ENCODE measurements at places on chromosomes 5 and 9. TPM values are rescaled to one million over a fixed set of nuclear protein-coding genes. Genes with fewer than 3 reads are reported as not detected.

GRCh38 chr5:1155191-1156032, 43.5 kb upstream of the SLC12A7 start:
- H3K4me3 ChIP-seq, result no peak overlapping the region
- no peaks in the 10 kb centered on the region for H3K36me3 ChIP-seq
- peaks cover 10% of the 10 kb centered on the region for H3K4me1 ChIP-seq
- no peak overlapping the region for H3K27ac ChIP-seq

GRCh38 chr9:131320031-131320685, 30.6 kb downstream of the PLPP7 start:
- no peak overlapping the region for H3K27ac ChIP-seq
- H3K27me3 ChIP-seq, result no peaks in the 10 kb centered on the region
- no peak for DNase-seq
- H3K4me3 ChIP-seq, result no peak overlapping the region
- H3K36me3 ChIP-seq, result no peaks in the 10 kb centered on the region

DNA sequence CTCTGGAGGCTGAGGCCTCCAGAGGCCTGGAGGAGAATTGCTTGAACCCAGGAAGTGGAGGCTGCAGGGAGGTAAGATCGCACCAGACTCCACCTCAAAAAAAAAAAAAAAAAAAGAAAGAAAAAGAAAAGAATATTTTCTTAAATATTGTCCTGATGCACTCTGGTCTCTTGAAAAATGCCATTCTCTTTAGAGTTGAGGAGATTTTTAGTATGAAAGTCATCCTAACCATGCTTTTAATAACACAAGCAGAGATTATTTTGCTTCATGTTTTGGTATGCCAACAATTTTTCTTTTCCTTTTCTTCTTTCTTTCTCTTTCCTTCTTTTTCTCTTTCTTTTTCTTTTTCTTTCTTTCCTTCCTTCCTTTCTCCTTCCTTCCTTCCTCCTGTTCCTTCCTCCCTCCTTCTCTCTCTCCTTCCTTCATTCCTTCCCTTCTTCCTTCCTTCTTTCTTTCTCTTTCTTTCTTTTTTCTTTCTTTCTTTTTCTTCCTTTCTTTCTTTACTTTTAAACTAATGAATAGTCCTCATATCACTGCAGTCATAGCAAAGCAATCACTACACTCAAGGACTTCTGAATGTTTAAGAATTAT, 116.9 kb upstream of the CCNH start:
- no peak overlapping the region for H3K4me3 ChIP-seq
- no peak overlapping the region for H3K27ac ChIP-seq
- no peaks in the 10 kb centered on the region for H3K27me3 ChIP-seq
- no peaks in the 10 kb centered on the region for H3K36me3 ChIP-seq
- peaks cover 3% of the 10 kb centered on the region for H3K4me1 ChIP-seq

DNA sequence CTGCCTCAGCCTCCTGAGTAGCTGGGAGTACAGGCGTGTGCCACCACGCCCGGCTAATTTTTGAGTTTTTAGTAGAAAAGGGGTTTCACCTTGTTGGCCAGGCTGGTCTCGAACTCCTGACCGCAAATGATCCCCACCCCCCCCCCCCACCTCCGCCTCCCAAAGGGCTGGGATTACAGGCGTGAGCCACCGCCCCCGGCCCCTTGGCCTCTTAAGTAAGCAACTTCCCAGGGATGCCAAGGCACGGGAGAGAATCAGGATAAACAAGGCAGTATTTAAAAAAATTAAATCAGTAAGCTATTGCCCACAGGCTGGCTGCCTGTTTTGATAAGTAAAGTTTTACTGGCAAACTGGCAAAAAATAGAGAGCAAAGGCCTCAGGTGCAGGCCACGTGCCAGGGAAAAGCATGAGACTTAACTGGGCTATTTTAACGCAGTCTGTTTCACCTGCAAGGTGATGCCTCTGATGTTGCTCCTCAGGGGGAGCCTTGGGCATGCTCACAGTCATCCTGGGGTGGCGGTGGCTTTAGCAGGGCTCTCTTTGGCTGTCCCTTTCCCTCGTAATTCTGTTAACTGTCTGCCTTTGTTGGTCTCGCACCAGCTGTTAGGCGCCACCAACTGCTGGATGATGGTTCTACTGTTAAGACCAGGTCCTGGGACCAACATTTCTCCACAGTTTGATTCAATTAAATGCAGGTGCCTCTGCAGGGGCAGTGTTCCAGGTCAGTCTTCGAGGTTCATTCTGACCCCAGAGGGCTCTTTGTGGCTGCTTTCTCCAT, 19.4 kb upstream of the RNF130 start:
- no peaks in the 10 kb centered on the region for H3K36me3 ChIP-seq
- no peaks in the 10 kb centered on the region for H3K27me3 ChIP-seq
- no peak overlapping the region for H3K4me3 ChIP-seq
- H3K27ac ChIP-seq, result no peak overlapping the region

The C9orf153 gene
- total RNA-seq, result 0.99 TPM

- H3K4me1 ChIP-seq, result no peaks in the 10 kb centered on the region
- no peak overlapping the region for H3K27ac ChIP-seq
- no peaks in the 10 kb centered on the region for H3K27me3 ChIP-seq
- no peak overlapping the region for H3K4me3 ChIP-seq
- DNase-seq, result no peak
- no peaks in the 10 kb centered on the region for H3K36me3 ChIP-seq
Observed at GRCh38 chr9:85224729-85225128, 517.0 kb downstream of the AGTPBP1 start.

The GLRA1 gene
- not detected for total RNA-seq

DNA sequence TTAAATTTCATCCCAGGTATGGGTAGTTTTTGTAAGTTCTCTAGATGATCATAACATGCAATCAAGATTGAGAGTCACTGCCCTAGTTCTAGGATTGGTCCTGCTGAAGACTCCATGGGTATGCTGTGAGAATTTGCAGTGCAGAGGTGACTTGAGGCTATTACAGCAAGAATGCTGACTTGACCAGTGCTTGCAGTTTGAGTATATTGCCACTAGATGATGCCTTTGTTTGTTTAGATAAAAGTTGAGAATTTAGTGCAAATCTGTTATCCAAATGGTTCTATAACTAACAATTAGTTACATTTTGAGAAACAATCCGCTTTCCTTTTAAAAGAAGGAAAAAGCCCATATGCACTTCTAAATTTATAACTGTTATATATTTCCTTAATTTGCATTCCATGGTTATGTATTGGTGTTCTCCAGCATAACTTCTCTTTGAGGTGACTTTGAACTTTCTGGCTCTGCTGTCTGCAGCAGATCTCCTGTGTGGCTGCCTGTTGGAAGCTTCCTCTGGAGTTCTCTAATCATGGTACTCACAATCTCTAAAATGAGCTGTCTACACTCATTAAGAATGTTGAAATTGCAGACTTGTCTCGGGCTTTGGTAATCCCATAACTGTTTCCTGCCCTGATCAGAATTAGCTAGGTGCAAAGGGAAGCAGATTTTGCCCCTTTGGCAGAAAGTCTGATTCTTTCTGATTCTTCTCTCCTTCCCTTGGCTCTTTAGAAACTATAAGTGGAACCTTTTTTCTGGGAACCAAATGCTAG, 24.9 kb downstream of the MELK start:
- no peak overlapping the region for H3K27ac ChIP-seq
- no peaks in the 10 kb centered on the region for H3K4me1 ChIP-seq
- peak; percentile 46 for DNase-seq

The IL4 gene
- total RNA-seq, result not detected

DNA sequence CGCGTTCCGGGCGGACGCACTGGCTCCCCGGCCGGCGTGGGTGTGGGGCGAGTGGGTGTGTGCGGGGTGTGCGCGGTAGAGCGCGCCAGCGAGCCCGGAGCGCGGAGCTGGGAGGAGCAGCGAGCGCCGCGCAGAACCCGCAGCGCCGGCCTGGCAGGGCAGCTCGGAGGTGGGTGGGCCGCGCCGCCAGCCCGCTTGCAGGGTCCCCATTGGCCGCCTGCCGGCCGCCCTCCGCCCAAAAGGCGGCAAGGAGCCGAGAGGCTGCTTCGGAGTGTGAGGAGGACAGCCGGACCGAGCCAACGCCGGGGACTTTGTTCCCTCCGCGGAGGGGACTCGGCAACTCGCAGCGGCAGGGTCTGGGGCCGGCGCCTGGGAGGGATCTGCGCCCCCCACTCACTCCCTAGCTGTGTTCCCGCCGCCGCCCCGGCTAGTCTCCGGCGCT, at the start of gene DAPK1:
DAPK1 (plus strand) TSS at position 264 of the 442 bp plus-strand sequence. CDS start 1,211 bp downstream, outside the sequence.
- H3K4me1 ChIP-seq, result no peaks in the 10 kb centered on the region
- peak within 1 kb of the TSS; percentile 92 for H3K27ac ChIP-seq
- peaks cover 16% of the 10 kb centered on the region for H3K36me3 ChIP-seq
- H3K4me3 ChIP-seq, result peak within 1 kb of the TSS; percentile 90
- peak; percentile 94 for DNase-seq
- no peaks in the 10 kb centered on the region for H3K27me3 ChIP-seq

DNA sequence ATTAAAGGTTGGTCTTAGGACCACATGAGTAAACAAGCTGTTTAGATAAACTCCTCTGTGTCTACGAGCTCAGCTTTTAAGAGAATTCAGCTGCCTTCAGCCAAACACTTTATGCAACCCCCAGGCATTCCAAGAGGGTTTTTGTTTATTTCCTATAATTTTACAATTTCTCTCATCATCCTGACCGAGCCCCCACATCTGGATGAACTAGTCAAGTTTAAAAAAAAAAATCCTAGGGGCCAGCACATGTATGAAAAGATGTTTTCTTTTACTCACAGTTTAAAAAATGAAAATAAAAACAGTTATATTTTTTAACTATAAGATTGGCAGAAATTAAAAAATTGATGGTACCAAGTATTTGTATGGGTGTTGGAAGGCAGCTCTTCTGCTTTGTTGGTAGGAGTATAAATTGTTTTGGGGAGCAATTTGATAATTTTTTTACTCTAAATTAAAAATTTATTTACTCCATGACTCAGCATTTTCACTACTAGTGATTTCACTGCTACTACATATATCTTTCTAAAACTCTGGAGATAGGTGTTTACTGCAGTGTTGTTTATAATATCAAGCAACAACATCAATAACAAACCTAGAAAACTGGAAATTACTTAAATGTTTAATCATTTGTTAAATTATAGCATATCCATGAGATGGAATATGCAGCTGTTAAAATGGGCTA, 18.1 kb downstream of the YTHDC2 start:
- peak overlapping the region; percentile 61 for H3K4me3 ChIP-seq
- no peak for DNase-seq
- no peak overlapping the region for H3K27ac ChIP-seq
- H3K27me3 ChIP-seq, result no peaks in the 10 kb centered on the region

The ZFP37 gene
- 3.6 TPM for total RNA-seq

DNA sequence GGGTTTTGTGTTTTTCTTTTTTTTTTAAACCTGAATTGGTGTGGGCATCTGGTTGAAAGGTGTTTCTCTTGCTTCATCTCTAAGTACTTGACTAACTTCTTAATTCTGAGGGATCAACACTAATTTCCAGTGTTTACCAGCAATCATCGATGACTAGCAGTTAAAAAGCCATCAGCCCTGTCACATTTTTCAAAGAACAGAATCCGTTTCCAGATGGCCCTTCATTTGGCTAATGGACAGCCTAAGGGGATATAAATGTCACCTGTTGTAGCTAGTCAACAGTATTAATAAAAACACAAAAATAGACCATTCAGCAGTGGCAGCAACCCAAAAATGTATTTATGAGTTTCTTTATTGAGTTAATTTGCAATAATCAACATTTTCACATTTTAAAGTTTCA, 1076.5 kb downstream of the MAT2B start:
- no peaks in the 10 kb centered on the region for H3K27me3 ChIP-seq
- H3K27ac ChIP-seq, result no peak overlapping the region
- no peaks in the 10 kb centered on the region for H3K36me3 ChIP-seq
- H3K4me1 ChIP-seq, result no peaks in the 10 kb centered on the region
- DNase-seq, result no peak

GRCh38 chr9:33040792-33041431, 15.8 kb downstream of the DNAJA1 start:
- no peak for DNase-seq
- no peak overlapping the region for H3K4me3 ChIP-seq
- H3K4me1 ChIP-seq, result no peaks in the 10 kb centered on the region
- peaks cover 50% of the 10 kb centered on the region for H3K36me3 ChIP-seq

- DNase-seq, result no peak
- no peak overlapping the region for H3K4me3 ChIP-seq
- H3K27ac ChIP-seq, result no peak overlapping the region
- H3K36me3 ChIP-seq, result no peaks in the 10 kb centered on the region
- no peaks in the 10 kb centered on the region for H3K27me3 ChIP-seq
- no peaks in the 10 kb centered on the region for H3K4me1 ChIP-seq
Observed at GRCh38 chr9:123952641-123953495, 22.9 kb upstream of the DENND1A start.

- no peaks in the 10 kb centered on the region for H3K27me3 ChIP-seq
- DNase-seq, result no peak
- no peaks in the 10 kb centered on the region for H3K4me1 ChIP-seq
- H3K36me3 ChIP-seq, result no peaks in the 10 kb centered on the region
- no peak overlapping the region for H3K27ac ChIP-seq
Observed at GRCh38 chr5:83118471-83118870, 41.1 kb downstream of the XRCC4 start.

DNA sequence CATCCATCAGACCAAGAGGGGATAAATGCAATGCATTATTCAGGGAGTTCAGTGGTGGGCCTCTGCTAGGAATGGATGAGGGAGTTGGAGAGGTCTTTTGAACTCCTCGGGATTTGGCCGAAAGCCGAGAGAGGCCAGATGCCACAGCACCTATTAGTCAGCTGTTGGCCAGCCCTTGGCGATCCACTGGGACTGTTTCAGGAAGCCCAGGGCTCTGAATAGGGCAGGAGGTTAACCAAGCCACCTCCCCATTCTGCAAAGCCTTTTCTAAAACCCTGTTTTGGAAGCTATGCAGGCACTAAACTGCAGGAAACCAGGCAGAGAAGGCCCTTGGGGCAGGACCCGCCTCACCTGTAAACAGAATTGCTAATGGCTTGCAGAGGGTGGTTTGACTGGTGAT, 37.8 kb downstream of the ASTN2 start:
- DNase-seq, result peak; percentile 73

- no peaks in the 10 kb centered on the region for H3K27me3 ChIP-seq
- DNase-seq, result no peak
- H3K4me3 ChIP-seq, result no peak overlapping the region
Observed at GRCh38 chr5:101364469-101364868, 461.4 kb upstream of the ST8SIA4 start.

DNA sequence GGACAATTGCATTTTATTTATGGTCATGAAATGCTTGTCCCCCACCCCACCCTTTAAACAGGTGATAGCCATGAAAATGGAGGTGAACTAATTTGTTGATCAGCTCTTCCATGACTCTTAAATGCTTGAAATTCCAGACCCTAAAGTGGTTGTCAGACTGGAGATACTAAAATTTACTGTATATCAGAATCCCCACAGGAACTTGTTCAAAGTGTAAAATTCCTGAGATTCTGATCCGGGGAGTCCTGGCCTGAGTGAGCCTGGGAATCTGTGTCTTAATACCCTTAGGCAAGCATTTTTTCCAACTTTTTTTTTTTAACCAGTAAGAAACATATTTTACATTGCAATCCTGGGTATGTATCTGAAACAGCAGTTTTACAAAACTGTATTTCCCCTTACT, 4.7 kb downstream of the SKP2 start:
- peak overlapping the region; percentile 48 for H3K4me3 ChIP-seq
- no peak overlapping the region for H3K27ac ChIP-seq
- peaks cover 20% of the 10 kb centered on the region for H3K4me1 ChIP-seq
- peaks cover 81% of the 10 kb centered on the region for H3K36me3 ChIP-seq
- H3K27me3 ChIP-seq, result no peaks in the 10 kb centered on the region
- no peak for DNase-seq

- DNase-seq, result no peak
- no peaks in the 10 kb centered on the region for H3K27me3 ChIP-seq
- H3K4me3 ChIP-seq, result no peak overlapping the region
- H3K4me1 ChIP-seq, result peaks cover 14% of the 10 kb centered on the region
- no peak overlapping the region for H3K27ac ChIP-seq
Observed at GRCh38 chr9:109107402-109108240, 12.1 kb downstream of the TMEM245 start.
